CD4-positive, alpha-beta T cell treated with Interleukin-15 for 1 hour (primary cell): ENCODE measurements at places on chromosomes 4 and X.

DNA sequence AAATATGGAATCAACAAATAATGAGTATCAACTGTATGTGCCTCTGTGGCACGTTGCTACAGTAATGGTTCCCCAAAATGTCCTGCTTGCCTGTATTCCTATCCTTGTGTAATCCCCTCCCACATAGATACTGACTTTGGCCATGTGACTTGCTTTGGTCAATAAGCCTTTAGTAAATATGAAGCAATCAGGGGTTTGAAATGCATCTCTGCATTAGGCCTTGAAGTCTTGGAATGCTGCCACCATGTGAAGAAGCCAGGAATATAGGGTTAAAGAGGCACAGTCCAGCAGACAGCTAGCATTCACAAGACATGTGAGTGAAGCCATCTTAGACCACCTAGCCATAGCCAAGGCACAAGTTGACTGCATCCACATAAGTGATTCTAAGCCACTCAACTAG, 190.9 kb downstream of the GABRB1 start:
- no peak for DNase-seq

GRCh38 chrX:13440176-13440575, 120.3 kb upstream of the ATXN3L start:
- no peak for DNase-seq

- peak; percentile 20 for DNase-seq
These were observed 109.9 kb upstream of the BCOR start for GRCh38 chrX:40207626-40208025.

GRCh38 chrX:25084446-25084845, 68.7 kb upstream of the ARX start:
- DNase-seq = no peak

GRCh38 chr4:2217726-2218125, 24.2 kb downstream of the HAUS3 start:
- no peak for DNase-seq

- DNase-seq = no peak
These were observed 1447.0 kb downstream of the C4orf33 start for GRCh38 chr4:130542953-130543352.

DNA sequence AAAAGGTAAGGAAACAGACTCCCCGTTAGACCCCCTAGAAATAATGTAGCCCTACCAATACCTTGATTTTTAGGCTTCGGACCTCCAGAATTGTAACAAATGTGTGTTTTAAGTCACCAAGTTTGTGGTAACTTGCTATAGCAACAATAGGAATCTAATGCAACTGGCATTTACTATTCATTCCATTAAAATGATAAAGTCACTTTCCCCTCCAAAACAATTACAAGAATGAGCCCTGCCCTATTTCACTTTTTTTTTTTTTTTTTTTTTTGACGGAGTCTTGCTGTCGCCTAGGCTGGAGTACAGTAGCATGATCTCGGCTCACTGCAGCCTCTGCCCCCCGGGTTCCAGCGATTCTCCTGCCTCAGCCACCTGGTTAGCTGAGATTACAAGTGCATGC, 3.5 kb upstream of the DDX60L start:
- DNase-seq = no peak

- DNase-seq = no peak
These were observed 297.0 kb upstream of the CLNK start for GRCh38 chr4:10981576-10981975.

GRCh38 chrX:69102612-69103194, 62.5 kb downstream of the PJA1 start:
- DNase-seq = no peak

GRCh38 chr4:4269856-4270255, 20.1 kb downstream of the LYAR start:
- peak; percentile 73 for DNase-seq

GRCh38 chr4:134905061-134905460, 703.5 kb upstream of the PABPC4L start:
- no peak for DNase-seq

- DNase-seq = no peak
These were observed 43.3 kb downstream of the FGFBP1 start for GRCh38 chr4:15894921-15895916.

GRCh38 chrX:1851527-1851926, 236.7 kb downstream of the ASMT start:
- no peak for DNase-seq

DNA sequence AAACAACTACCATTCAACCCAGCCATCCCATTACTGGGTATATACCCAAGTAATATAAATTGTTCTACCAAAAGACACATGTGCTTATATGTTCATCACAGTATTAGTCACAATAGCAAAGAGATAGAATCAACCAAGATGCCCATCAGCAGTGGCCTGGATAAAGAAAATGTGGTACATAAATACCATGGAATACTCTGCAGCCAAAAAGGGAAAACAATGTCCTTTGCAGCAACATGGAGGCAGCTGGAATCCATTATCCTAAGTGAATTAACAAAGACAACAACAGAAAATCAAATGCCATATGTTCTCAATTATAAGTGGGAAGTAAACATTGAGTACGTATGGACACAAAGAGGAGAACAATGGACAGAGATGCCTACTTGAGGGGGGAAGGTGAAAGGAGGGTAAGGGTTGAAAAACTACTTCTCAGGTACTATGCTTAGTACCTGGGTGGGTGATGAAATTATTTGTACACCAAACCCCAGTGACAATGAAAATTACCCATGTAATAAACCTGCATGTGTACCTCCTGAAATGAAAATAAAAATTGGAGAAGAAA, 632.1 kb upstream of the AADAT start:
- no peak for DNase-seq

DNA sequence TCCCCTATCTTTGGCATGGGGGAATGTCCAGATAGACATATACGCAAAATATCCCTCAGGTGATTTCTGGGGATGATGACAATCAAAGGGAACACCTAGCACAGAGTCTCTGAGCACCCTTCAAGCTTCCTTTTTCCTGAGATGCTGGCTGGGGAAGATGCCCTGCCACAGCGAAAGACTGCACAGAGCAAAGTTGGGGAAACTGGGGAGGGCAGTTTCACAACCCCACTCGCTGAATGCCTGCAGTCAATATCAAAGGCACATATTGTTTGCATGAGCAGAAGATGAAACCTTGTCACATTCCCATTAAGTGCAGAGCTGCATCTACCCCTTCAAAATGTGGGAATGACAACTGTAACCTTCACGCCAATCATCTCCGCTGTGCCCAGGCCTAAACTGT, 2.6 kb downstream of the GPC4 start:
- no peak for DNase-seq

- DNase-seq = no peak
These were observed 23.4 kb downstream of the DHX15 start for GRCh38 chr4:24560868-24561368.
